Tibial nerve (tissue), 4 donors: ENCODE measurements at places on chromosomes 2 and 18. TPM values are rescaled to one million over a fixed set of nuclear protein-coding genes. Genes with fewer than 3 reads are reported as not detected.

HOXD13 gene
- not detected for total RNA-seq

CCDC150 gene
- 2.1 TPM for total RNA-seq

RUFY4 gene
- total RNA-seq = not detected

RAB6D gene
- not detected for total RNA-seq

LYPD6 gene
- total RNA-seq = 7.1 TPM

PROKR1 gene
- total RNA-seq = 0.63 TPM

CDC42EP3 gene
- total RNA-seq = 36.4 TPM

ARHGAP28 gene
- 7.8 TPM for total RNA-seq
